GM12891 (cell line): ENCODE measurements at places on chromosomes 7 and 10.

- DNase-seq, result no peak
These were observed 9.5 kb downstream of the SEMA3D start for GRCh38 chr7:85177316-85177715.

DNA sequence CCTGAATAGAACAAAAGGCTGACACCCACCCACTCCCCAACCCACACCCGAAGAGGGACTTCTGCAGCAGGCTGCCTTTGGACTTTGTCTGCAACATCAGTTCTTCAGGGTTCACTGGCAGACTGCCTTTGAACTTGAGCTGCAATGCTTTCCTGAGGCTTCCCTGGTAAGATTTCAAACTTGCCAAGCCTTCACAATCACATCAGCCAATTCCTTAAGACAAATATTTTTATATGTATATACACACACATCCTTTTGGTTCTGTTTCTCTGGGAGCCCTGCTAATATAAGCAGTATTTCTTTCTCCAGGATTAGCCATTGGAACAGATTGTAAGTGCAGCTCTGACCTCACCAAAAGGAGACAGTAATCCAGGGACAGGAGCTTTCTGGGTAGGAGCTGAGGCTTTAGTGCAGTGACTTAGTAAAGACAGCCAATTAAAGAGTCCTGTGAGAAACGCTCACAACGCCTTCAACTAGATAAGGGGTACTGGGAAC is 55.6 kb upstream of the KMT2E start:
- no peak for DNase-seq

DNA sequence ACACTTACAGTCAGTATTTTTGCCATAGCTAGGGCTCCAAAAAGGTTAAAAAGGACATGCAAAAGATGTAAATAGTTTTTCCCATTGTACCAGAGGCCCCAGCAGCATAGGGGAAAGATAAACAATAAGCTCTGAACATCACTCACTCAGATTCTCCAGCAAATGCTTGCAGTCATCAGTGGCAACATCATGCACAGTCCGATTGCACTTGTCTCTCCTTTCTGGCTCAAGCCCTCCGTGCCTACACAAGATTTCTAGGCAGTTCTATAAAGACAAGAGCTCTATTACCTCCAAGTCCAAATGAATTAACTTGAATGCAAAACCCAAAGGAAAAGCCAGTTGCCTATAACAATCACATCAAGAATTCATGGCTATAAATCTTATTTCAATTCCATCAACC is 106.3 kb downstream of the CTTNBP2 start:
- DNase-seq, result no peak

GRCh38 chr10:97003804-97004201 is 171.7 kb downstream of the LCOR start:
- no peak for DNase-seq

DNA sequence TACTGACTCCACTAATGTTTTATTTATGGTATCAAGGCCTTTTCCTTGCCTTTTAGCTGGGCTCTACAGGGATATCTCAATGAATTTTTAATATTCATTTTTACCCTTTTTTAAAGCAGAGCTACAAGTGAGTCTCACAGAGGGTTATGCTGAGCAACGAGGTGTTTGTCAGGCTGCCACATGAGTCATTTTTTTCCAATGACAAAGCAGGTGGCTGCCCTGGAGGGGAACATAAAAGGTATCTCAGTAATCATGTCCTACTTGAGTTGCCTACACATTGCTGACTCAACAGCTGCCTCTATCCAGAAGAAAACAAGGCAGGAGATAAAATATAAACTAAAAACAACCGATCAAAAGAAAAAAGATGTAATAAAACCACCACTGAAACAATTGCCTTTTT is 1004.9 kb upstream of the POT1 start:
- DNase-seq, result no peak

DNA sequence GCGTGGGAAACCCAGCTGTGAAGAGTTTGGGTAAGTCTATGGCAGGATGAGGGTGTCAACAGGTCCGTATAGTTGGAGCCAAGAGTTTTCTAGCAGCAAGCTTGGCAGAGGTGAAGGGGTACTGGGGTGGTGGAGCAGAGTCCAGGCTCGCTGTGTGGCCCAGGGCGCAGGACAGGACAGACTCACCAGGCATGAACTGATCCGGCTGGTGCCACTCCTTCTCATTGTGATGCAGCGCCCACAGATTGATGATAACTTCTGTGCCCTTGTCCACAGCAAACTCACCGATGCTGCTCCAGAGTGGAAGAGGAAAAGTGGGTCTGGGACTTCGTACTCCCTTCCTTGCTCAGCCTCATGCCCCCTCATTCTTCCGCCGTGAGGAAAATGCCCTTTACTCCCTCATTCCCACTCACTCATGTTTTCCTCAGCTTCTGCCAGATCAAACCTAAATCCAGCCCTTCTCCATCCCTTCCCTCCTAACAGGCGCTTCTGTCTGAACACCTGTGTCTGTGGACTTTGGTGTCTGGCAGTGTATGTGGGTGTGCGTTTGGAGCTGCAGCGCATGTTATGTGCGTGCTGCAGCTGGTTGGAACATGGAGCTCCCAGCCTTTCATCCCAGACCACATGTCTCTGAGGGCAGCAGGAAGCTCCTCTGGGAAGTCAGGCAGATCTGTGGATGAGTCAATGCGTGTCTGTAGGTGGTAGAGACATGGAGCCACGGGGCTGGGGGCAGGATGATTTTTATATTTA is 5.7 kb downstream of the CYP17A1 start:
- no peak for DNase-seq
